ENCODE measurements at places on chromosomes 13 and 19.
A peak's percentile ranks its signal among the peaks of the same experiment; 100 is the strongest.

DNA sequence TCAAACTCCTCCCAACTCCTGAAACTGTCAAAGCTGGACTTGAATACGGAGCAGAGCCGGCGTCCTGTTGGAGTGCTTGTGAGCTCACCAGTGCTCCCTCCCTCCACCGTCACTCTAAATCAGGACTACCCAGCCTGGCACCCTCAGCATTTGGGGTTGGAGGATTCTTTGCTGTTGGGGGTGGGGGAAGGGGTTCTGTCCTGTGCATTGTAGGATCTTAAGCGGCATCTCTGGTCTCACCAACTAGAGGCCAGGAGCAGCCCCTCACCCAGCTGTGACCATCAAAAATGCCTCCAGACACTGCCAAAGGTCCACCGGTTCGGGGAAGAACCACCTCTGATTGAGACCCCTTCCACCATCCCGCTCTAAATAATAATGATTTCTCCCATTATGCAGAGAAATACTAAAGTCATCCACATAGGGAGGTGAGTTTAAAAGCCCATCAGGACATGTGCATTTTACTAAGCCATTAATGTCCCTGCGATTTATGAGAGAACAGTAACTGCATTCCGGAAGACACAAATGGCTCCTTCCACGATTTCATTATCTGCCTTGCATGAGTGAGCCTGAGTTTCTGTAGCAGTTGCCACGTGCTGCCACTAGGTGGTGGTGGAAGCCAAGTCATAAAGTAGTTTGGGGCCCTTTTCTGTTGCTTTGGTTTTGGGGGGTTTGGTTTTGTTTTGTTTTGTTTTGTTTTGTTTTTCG is 16.1 kb upstream of the USP29 start:
- peak; percentile 40 for DNase-seq

- DNase-seq: peak; percentile 72
Observed at GRCh38 chr19:3849092-3849491, 19.7 kb downstream of the ZFR2 start.

DNA sequence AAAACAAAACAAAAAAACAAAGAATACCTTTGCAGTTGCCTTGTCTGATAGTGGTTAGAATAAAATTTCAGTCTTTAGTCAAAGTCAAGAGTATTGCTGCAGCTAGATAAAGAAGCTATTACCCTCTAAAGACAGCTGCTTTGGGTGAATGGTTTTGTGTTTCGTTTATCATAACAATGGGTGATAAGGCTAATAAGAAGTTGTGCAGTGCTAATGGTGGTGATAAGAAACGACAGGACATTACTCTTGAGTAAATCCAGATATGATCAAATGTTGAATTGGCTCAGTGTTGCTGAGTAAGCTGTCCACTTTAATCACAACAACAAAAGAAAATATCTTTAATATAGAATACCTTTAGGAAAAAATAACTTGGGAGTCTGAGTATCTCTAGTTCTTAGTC is 1825.3 kb downstream of the SLITRK5 start:
- peak; percentile 90 for DNase-seq

DNA sequence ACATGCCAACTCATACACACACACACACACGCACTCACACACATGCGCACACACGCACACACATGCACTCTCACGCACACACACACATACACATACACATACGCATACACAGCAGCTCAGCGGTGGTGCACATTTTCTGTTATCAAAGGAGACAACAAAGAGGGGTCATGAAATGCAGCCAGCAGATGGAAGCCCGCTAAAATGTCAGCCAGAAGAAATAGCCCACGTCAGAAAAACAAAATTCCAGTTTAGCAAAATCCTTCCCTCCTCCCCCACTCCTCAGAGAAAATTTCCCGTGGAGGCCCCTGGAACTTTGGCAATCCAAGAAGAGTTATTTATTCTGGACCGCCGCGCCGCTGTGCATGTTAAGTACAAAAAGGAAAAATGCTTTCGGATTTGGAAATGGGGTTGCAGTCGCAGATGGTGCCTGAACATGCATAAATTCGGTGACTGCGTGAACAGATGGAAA is 114.6 kb upstream of the VSTM2B start:
- no peak for DNase-seq

DNA sequence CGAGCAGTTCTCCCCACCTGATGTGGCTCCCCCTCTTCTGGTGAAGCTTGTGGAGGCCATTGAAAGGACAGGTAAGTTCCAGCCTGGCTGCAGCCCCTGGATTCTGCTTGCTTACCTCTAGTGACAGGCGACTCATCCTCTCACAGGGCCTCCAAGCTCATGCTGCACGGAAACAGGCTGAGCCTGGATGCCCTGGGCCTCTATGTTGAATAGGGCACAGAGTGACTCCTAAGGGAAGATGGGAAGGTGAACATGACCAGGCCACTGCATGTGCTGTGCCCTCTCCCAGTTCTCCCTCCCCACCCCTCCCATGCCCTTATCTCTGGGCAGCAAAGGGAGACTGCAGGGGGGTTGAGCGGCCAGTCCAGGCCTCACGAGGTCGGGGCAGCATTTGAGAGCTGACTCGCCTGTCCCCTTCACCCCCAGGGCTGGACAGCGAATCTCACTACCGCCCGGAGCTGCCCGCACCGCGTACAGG is 7.6 kb downstream of the PIK3R2 start:
- no peak for DNase-seq

DNA sequence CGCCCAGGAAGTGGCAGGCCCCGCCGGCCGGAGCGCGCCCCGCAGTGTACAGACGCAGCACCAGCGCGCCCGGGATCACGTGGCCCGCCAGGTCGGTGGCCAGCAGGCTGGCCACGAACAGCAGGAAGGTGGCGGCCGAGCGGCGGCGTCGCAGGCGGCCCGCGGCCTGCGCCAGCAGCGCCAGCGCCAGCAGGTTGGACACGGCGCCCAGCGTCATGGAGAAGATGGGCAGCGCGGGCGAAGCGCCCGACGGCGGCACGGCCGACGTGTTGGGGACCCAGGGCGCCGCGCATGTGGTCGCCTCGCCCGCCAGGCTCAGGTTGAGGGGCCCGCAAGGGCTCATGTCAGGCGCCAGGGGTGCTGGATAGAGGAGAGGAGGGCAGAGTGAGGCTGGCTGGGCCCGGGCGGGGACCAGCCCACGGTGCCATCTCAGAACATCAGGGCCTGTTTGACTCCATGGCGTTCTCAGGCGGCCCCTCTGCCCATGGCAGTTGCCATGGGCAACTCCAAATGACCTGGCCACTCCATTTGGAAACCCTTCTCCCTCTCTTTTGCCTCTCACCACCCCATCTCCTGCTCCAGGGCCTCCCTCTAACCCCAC is 1.1 kb downstream of the PTGER1 start:
- no peak for DNase-seq

Measured in SK-N-DZ (cell line).